NCI-H2029 (cell line): ENCODE measurements at places on chromosomes 5 and 9.
A peak's percentile ranks its signal among the peaks of the same experiment; 100 is the strongest.

DNA sequence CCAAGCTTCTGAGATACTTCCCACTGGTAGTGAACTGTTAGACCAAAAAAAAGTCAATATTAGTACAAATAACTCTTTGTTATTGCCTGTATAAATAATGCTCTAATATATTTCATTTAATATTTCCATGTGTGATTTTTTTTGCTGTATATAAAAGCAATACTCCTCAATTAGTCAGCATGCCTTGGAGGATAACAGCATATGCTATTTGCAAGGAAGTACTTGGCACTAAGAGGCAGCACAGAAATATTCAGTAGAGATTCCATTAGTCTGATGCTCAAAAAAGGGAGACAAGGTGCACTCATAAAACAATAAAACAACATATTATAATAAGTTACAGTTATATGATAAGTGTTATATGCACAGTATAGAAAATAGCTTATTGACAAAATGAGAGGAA is 296.6 kb upstream of the MPDZ start:
- DNase-seq = no peak

GRCh38 chr9:83535736-83536135 is 2.5 kb downstream of the FRMD3 start:
- no peak for DNase-seq

DNA sequence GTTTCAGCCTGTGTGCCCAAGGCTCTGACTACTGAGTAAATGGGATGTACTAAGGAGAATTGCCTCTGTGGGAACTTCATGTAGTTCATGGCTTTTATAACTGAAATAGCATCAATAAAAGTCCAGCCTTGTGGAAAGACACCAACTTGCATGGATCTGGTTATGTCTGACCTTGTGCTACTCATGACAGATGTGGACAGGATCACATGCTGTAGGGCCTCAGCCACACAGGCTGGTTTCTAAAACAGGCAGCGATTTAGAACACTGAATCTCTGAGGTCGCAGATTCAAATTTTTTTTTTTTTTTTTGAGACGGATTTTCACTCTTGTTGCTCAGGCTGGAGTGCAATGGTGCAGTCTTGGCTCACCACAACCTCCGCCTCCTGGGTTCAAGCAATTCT is 66.5 kb upstream of the SPIN1 start:
- no peak for DNase-seq

GRCh38 chr5:141923448-141924313 is at the start of gene DELE1:
Gene DELE1, plus strand, starts transcription at chr5:141923871. Its CDS starts 71 bp downstream, at chr5:141923942.
- DNase-seq = peak; percentile 91

- DNase-seq = no peak
These were observed 47.7 kb downstream of the LIX1 start for GRCh38 chr5:97094579-97095317.

DNA sequence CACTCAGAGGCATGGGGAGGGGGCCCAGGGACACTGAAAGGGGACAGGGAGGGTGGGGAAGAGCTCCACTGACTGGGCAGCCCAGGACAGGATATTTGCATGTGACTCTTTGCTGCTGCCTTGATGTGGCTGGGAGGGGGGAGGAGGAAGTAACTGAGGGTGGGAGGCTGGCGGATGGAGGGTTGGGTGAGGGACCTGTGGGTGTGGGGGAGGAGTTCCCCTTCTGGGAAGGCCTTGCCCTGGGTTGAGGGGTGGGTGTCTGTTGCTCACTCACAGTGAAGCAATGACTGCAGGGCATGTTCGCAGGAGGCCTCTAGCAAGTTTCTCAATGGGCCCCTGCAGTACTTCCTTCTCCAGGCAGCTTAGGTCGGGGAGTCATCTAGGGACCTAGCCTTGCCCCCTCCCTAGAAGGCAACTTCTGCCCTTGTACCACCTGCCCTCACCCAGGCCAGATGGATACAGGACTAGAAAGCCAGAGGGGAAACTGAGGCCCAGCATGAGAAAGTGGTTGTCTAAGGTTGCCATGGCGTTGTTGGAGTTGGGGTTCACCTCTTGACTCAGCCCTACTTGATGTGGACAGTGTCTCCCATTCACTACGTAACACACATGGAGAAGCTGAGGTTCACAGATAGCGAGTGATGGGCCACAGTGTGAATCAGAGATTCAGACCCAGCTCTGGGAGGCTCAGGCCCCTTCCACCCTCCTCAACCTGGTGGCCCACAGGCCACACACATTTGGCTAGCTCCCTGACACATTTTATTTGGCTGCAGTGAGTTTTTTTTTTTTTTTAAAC is 3.0 kb downstream of the GRK6 start:
- DNase-seq = no peak

GRCh38 chr9:36867672-36868471 is 166.2 kb downstream of the PAX5 start:
- peak; percentile 86 for DNase-seq

- DNase-seq = no peak
These were observed 345.0 kb downstream of the TLE1 start for GRCh38 chr9:81344366-81344765.

- DNase-seq = peak; percentile 92
These were observed 190.4 kb downstream of the EPB41L4A start for GRCh38 chr5:112228667-112229066.

DNA sequence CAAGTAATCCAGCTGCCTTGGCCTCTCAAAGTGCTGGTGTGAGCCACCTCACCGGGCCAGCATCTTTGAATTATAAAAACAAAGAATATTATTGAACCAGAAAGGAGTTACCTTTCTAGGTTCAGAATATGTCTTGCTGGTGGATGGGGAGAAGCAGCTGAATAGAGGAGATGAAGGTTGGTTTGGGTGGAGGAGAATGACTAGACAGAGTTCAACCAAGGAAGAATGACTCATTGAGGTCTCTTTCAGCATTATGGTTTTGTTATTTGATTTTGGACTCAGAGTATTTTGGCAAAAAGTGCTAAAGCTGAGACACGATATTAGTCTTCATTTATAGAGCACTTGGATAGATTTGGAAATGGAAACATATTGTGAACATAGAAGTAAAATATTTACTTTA is 75.2 kb upstream of the MPDZ start:
- DNase-seq = peak; percentile 18

DNA sequence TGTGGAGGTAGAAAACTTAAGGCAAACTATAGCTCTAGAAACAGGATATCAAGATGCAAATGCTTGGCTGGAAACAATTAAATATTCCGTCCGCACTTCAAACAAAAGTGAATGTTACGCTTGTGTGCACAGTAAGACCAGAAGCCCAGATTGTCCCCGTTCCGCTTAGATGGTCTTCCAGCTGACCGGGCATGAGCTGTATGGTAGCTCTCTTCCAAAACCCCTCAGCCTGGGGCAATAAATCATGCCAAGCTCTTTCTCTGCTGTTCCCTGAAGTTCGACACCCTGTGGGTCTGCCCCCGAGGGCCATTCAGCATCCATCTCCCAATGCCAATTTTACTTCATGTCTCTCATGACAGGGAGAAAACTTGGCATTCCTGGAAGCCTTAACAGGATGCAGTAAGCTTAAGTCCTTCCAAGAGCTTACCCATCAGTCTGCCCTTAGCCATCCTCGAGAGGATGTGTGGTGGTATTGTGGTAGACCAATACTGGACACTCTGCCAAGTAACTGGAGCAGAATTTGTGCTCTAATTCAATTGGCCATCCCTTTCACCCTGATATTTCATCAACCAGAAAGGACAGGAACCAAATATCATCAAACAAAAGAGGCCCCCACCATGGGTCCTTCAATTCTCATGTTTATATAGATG is 70.7 kb upstream of the RANBP6 start:
- DNase-seq = no peak

DNA sequence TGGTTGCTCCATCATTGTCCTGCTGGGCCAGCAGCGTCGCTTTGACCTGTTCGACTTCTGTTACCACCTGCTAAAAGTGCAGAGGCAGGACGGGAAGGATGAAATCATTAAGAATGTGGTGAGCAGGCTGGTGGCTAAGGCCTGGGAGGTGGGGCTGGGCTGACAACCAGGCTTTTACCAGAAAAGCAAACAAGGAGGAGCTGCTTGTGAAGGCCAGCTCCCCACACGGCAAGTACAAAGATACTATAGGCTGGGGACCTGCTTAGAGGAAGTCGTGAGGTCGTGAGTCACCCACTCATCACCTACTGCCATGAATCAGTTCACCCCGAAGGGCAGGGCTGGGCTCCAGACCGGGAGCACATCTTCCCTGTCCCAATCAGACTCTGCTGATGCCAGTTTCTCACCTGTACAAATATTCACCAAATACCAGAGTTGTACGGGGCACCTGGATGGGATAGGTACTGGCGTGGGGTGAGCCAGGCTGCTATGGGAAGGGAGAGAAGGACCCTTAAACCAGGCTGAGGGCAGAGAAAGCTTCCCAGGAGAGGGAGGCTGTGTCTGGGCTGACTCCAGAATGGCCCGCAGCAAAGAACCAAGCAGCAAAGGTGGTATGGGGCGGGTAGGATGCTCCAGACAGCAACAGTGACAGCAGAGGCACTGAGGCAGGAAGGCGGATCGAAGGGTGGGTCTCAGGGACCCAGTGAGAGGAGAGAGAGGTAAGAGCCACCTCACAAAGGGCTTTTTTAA is 69.3 kb upstream of the NIPAL4 start:
- no peak for DNase-seq

GRCh38 chr5:96432216-96433065 is 607 bp downstream of the PCSK1 start:
- DNase-seq = peak; percentile 85

DNA sequence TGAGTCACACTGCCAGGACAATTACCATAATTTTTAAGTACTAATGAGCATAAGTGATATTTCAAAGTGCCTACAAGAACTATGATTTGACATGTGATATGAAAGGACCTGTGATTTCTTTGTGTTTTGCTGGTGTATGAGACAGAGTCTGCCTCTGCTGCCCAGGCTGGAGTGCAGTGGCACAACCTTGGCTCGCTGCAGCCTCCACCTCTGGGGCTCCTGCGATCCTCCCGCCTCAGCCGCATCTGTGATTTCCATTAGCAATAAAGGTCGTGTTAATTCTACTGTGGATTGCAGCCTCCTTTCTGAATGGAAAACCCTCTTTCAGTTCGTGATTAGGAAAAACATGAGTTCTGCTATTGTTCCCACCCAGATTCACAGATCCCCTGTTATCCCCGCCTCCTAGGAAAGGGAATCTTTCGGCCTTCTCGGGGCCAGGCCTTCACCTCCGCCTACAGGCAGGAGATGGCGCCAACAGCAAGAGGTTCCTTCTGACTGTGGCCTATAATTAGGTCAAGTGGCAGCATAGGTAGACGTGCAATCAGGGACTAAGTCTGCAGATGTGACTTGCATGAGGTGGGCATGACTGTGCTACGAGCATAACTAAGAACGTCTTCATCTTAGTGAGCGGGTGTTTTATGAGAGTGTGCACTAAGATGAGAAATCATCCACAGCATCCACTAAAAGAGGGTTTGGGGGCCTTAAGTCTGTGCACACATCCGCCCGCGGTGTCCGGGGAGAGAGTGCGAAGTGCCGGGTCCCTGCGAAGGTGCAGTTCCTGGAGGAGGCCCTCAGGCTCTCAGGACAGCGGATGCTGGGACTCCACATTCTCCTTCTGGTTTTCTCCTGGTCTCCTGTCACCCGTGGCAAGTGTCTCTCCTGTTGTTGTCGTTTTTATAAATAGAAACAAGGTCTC is 23.1 kb downstream of the TRIM7 start:
- DNase-seq = no peak

GRCh38 chr9:105346273-105346672 is 101.6 kb upstream of the FSD1L start:
- DNase-seq = no peak

DNA sequence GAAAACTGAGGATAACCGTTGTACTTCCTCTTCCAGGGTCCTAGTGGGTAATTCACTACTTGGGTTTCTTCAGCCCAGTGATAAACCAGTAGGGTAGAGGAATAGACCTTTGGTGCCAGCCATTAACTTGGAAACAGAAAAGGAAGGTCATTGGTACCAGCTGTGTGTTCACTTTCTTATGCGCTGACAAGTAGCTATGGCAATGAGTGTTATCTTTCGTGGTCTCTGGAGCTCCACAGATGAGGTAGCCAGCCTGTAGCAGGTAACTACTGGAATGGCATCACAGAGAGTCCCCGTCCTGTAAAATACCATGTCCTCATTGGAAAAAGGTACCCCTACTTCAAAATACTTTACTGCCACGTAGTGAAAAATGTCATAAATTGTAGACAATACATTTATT is 2.3 kb downstream of the UHRF2 start:
- no peak for DNase-seq

DNA sequence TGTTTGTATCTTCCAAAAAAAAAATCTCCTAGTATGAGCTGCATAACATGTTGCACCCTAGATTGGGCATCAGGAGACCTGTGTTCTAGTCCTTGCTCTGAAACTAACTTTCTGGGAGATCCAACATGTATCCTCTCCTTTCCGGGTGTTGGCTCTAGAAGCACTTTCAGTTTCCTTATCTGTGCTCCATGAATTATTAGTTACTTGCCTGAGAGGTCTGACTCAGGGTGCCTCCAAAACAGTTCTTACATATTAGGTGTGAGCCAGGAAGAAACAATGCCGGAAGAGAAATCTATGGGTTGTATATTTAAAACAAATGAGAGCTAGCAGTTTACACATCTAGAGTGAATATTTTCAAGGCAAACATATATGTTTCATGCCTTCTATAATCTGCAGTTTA is 36.7 kb upstream of the SLC36A2 start:
- DNase-seq = no peak

DNA sequence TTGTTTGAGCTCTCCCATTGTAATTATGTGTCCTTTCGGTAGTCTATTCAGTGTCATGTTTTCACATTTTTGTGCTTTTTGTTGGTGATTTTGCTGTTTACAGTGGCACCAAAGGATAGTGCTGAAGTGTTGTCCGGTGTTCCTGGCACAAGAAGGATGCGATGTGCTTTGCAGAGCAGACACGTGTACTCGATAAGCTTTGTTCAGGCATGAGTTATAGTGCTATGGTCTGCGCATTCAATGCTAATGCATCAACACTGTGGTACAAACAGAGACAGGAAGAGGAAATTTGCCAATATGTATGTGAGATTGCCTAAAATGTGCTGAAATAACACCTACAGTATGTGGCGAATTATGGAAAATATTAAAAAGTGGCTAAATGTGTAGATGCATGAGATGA is 913.4 kb upstream of the ACO1 start:
- no peak for DNase-seq

GRCh38 chr9:92846662-92847145 is 31.1 kb downstream of the ZNF484 start:
- no peak for DNase-seq
